ENCODE measurements at places on chromosomes 3 and 15. TPM values are rescaled to one million over a fixed set of nuclear protein-coding genes. Genes with fewer than 3 reads are reported as not detected.

DUOXA2 gene
- total RNA-seq: not detected

DZIP1L gene
- 29.4 TPM for total RNA-seq

GMPPB gene
- 30.5 TPM for total RNA-seq

RHOV gene
- under 0.01 TPM for total RNA-seq

C2CD4A gene
- not detected for total RNA-seq

CD80 gene
- not detected for total RNA-seq
